ENCODE measurements at places on chromosomes 4 and X.

- DNase-seq: peak; percentile 99
These were observed at the start of gene HMGB2 for GRCh38 chr4:173334085-173334890. Gene HMGB2, minus strand, starts transcription at chr4:173334358. Its CDS starts 709 bp downstream, at chr4:173333649.

DNA sequence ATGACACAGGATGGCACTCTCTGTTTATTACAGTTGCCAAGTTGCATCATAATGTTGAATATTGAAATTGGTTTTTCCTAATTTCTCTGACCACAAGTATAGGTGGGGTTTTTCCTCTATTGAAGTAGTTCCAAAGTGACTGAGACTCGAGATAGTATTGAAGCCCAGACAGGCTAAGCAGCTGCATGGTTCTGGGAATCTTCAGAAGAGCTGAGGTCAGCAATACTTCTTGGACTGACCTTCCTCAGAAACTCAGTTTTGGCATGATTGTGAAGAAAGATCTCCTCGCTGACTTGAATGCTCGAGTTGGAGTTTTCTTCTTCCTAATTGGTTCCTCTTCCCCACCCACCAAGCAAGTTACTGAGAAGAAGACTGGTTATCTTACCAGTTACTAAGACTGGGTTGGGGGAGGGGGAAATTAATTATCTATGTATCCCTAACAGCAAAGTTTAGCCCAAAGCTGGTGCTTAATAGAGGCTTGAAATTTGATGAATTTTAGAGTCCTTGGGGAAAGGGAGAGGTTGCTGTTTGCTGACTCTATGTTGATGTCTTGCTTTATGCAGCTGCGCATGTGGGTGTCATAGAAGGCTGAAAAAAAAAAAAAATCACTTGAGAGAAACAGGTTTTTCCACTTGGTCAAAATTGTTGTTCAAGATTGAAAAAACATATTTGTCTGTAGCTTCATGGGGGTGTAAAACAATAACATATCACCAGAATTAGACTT lies 91.1 kb downstream of the P2RY10 start:
- no peak for DNase-seq

GRCh38 chr4:164716901-164717300 lies 37.0 kb upstream of the SMIM31 start:
- no peak for DNase-seq

DNA sequence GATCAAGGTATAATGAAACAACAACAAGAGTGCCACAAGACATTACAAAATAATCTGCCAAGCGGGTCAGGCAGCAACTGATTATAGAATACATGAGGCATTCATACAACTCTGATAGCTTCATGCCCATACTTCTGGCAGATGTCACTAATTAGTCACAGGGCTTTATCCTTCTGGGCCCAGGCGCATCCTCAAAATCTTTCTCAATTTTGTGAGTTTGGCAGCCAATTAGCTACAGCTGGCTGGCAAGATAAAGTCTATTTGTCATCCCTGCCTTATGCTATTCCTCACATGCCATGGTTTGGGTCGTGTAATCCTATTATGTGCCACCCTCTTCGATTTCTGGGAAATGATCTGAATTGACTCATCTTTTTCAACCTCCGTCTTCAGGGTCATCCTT lies 254.3 kb downstream of the PACRGL start:
- DNase-seq: no peak

GRCh38 chrX:100946299-100946927 lies 17.7 kb upstream of the XKRX start:
- no peak for DNase-seq

GRCh38 chr4:113781439-113782040 lies 20.0 kb upstream of the CAMK2D start:
- DNase-seq: no peak

DNA sequence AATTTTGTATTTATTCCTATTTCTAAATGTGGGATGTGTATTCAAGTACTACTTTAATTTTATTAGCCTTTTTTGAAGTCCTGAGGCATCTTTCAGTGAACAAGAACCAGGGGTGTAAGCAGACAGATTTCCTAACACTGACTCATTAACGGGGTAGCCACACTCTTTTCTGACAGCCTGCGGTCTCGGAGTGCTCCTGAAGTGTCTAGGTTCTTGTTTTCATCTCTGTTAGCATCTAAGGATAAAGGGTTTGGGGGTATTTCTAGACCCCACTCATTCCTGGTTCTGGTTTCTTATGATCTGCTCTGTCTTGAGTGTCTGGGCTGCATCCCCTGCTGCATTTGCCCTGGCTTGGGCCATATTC lies 71.9 kb downstream of the GC start:
- DNase-seq: no peak

DNA sequence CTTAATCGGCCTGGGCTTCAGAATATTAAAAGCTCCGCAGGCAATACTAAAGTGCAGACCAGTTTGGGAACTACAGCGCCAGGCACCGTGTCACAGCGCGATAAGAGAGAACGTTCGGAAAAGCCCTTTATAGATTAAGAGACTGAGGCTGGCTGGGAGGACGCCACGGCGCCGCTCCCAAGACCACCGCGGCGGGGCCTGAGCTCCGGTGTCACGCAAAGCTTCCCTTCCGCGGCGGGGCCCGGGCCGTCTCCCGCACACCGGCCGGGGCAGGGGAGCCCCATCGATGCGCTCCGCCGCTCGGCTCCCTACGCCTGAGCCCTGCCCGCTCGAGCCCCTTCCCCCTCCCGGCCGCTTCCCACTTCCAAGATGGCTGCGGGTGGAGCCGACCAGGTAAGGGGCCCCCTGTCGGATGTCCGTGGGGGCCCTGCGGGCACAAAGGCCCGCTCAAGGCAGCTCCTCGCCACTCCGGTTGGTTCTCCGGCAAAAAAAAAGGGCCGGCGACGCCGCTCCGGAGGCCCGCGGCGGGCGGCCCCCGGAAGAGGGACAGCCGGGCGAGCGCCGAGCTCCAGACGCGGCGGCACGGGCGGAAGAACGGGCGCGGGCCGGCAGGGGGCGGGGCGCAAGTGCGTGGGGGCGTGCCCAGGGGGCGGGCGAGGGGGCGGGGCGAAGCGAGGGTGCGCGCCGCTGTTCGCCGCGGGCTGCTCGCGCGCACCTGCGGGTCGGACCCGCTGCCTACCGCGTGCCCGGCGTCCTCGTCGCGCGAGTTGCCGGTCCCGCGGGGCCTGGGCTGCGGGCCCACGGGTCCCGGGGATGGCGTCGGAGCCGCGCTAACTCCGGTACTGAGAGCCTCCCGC lies at the start of gene TBC1D14:
TBC1D14 (plus strand) TSS at position 714 of the 857 bp plus-strand sequence. CDS start 13,564 bp downstream, outside the sequence.
- DNase-seq: peak; percentile 90

DNA sequence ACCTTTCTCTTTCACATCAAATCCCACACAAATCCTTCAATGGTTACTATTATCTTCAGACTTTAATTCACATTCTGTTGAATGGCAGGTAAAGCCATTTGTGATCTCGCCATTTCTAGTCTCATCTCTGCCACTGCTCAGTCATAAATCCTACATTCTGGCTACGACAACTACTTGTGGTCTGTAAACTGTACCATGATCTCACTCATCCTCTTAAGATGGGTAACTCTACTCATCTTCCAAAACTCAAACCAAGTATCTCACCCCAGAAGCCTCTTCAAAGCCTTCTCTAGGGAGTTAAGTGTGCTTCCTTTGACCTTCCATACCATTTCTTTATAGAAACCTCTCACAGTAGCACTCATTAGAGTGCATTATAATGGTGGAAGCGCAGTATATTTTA lies 101.8 kb downstream of the NEK1 start:
- no peak for DNase-seq

GRCh38 chr4:107333518-107333917 lies 297.4 kb upstream of the DKK2 start:
- no peak for DNase-seq

DNA sequence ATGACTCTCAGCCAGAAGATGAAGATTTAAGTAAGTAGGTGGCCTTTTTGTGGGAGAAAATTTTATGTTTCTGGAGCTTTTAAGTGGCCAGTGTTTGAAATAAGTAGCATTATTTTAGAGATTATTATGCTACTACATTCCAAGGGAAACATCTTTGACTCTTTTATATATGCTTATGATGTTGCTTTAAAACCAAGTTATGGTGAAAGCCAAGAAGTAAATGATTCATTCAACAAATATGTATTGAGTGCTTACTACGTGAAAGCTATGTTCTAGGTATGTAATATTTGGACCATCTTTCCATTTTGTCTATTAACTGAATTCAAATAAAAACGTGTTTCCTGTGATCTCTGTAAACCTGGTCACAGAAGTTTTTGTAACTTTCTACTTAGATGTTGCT lies 58.3 kb downstream of the ZFX start:
- DNase-seq: no peak

DNA sequence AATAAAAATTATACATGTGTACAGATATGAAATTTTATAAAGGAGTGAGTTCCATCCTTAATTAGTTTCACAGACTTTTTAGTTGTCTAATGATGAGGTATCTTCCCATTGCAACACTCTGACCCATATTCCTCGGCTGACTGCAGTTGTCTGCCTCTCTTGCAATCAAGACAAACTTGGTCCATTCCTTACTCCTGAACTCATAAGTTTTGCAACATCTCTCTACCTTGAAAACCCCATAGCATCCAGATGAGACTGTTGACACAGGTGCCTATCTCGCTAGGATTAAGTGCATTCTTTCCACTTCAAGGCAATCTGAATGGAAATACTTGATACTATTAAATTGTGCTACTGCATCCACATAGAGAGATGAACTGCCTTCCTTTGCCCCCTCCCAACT lies 2.3 kb downstream of the XKRX start:
- DNase-seq: no peak

DNA sequence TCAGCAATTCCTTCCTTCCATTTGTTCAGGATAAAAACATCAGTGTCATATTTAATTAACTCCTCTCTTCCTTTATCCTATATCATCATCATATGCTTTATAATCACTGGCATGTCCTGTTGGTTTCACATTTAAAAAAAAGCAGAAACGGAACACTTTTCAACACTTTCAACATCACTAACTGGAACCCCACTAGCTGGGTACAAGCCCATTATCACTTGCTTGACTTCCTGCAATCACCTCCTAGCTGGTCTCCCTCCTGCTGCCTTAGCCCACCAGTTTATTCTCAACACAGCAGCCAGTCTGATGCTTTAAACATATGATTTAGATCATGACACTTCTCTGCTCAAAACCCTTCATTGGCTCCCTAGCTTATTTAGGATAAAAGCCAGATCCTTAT lies 116.4 kb upstream of the LSM6 start:
- DNase-seq: no peak

DNA sequence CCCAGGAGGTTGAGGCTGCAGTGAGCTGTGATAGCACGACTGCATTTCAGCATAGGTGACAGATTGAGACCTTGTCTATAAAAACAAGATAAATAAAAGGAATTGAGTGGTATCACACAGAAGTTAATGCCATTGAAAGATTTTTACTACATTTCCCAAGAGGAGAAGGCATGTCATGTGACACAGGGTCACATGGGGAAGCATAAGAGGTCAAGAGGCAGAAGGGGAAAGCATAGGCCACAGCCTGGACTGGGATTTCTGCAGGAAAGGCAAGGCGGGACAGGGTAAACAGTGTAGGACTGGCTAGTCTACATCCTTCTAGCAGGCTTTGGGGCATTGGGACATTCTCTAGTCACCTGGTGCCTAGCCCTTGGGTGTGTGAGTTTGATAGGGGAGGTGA lies 88.6 kb downstream of the PDGFRA start:
- no peak for DNase-seq

GRCh38 chrX:83278988-83279387 lies 229.1 kb upstream of the POU3F4 start:
- DNase-seq: no peak

- DNase-seq: no peak
These were observed 69.8 kb downstream of the TMEM131L start for GRCh38 chr4:153535772-153536513.

GRCh38 chr4:660401-660800 lies 13.7 kb downstream of the ATP5ME start:
- no peak for DNase-seq

GRCh38 chr4:29336861-29337260 lies 1383.3 kb upstream of the PCDH7 start:
- no peak for DNase-seq

DNA sequence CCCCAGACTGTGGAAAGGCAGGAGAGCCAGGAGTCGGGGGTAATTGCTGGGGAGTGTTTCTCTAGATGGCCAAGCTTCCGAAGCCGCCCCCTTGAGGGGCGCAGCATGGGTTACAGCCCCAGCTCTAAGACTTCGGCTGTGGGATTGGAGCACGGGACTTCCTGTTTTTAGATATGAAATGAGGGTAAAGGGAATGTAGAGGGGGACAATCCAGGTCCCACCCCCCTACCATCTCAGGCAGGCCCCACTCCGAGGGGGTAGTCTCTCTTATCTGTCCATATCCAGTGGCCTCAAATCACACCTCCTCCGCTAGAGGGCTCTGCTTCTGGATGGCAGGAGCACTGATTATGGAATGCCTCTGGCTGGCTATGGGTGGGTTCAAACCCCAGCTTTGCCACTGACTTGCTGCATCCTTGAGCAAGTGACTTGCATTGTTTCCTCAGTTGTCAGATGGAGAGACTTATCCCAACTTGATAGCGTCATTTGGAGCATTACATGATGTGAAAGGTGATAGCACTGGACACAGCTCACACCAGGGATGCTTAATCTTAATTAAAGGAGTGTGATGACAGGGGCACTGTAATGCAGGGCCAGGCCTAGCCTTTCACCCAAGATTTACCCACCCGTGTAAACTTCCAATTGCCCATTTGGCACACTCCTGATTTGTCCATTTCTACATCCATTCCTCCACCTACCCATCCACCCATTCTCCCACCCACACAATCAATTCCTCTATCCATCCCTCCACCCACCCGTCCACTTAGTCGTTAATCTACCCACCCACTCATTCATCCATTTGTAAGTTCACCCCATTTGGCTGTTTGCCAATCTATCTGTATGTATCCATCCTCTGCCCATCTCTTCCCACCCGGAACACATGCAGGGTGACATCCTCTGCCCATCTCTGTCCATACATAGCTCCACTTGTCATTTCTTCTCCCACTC lies 848 bp upstream of the KCND1 start:
- peak; percentile 34 for DNase-seq

GRCh38 chr4:39700554-39700953 lies 2.6 kb downstream of the UBE2K start:
- no peak for DNase-seq

GRCh38 chr4:42150653-42151567 lies 1.5 kb downstream of the BEND4 start:
- peak; percentile 18 for DNase-seq

- no peak for DNase-seq
These were observed 70.2 kb downstream of the CLDN22 start for GRCh38 chr4:183249854-183250253.

DNA sequence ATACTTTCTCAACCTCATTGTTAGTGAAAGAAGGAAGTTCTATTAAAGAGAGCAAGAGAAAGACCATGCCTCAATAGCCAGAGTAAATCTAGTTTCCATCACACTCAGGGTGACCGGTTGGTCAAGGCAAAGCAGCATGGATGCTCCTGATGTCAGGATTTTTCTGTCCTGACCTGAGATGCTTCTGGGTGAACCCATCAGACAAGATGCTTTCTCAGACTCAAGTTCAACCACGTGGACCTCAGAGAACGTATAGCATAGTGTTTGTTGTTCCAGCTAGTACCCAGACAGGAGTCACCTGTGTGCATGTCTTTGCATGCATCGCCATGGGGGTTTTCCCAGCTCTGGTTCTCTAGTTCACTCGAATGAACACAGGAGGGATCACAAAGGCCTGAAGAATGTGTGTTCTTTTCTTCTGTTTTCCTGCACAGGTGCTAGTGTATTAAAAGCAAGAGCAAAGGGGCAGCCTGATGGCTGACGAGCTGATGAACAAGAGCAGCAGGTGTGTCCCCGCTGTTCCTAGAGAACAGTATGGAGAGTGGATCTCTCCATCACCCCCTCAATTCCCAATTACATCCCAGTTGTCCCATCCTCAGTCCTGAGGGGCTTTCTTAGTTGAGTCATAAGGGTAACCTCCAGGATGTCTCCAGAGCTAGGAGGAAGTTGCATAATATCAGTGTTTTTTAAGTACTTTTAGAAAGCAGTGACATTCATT lies 110.5 kb upstream of the ENPP6 start:
- DNase-seq: no peak

- no peak for DNase-seq
These were observed 153.8 kb downstream of the AREG start for GRCh38 chr4:74598611-74599325.

Data from activated T-cell treated with anti-CD3 and anti-CD28 coated beads, Interleukin-2, amount 50 U/mL, for 1 hour (primary cell).